ENCODE measurements at places on chromosomes 2 and 18.

- DNase-seq: no peak
Observed at GRCh38 chr2:139033300-139033699, 253.1 kb upstream of the NXPH2 start.

DNA sequence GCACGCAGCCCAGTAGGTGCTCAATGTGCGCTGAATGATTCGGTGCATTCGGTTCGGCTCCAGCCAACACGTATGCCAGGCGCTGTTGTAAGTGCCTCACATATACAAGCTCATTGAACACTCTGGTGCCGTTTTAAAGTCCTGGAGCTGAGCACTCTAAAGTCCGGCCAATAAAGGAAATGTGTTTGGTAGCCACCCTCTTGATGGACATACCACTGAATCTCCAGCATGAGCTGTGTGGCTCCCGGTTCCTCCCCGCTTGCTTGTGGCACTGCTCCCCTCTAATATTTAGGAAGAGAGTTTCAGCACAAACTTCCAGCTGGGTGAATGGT lies 112.1 kb downstream of the MCFD2 start:
- DNase-seq: no peak

DNA sequence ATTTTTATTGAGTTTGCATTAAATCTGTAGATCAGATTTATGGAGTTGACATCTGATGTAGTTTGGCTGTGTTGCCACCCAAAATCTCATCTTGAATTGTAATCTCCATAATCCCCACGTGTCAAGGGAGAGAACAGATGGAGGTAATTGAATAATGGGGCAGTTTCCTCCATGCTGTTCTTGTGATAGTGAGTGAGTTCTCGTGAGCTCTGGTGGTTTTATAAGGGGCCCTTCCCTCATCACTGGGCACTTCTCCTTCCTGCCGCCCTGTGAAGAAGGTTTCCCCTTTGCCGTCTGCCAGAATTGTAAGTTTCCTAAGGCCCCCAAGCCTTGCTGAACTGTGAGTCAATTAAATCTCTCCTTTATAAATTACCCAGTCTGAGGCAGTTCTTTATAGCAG lies 32.2 kb downstream of the ZC3H15 start:
- DNase-seq: no peak

- no peak for DNase-seq
Observed at GRCh38 chr2:230865307-230865765, 594 bp downstream of the ITM2C start.

DNA sequence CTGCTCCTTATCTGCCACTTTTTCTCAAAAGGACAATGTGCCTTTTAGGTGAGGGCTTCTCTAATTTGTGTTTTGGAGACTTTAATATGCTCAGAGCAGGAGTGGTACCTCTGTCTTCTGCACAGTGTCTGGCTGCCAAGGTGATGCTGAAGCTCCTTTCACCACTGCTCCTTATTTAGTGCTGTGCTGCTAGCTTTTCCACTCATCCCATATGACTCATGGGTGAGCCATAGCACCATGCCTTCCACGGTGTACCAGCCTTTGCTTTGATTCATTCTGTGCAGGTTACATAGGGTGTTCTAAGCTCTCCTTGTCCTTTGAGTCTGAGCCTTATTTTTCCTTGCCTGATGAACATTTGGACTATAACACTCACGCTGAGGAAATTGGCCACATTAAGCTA lies 202.4 kb downstream of the ARL6IP6 start:
- DNase-seq: no peak

GRCh38 chr2:127220102-127220767 lies at the start of gene CYP27C1:
TSS of gene CYP27C1 (minus strand) at chr2:127220299. CDS start at chr2:127220270, 29 bp downstream.
- no peak for DNase-seq

GRCh38 chr2:155190342-155190741 lies 491.8 kb downstream of the KCNJ3 start:
- no peak for DNase-seq

DNA sequence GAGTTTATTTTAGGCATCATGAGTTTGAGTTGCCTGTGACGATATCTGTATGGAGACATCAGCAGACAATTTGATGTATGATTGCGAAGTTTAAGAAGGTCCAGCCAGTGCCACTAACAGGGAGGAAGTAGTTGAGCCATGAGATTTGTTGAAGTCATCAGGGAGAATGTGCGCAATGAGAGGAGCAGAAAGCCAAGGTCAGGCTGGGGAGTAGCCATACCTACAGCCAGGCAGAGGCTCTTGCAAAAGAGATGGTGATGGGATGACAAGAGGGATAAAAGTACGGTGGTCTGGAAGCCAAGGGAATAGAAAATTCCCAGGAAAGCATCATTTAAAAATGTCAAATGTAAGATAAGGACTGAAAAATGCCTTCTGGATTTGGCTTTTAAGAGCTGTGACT lies 51.2 kb downstream of the LIMS1 start:
- no peak for DNase-seq

- DNase-seq: no peak
Observed at GRCh38 chr2:48312126-48312525, 217.8 kb upstream of the STON1 start.
